Cortex of kidney (tissue), 1 donor: ENCODE measurements at places on chromosomes 1 and 21.

DNA sequence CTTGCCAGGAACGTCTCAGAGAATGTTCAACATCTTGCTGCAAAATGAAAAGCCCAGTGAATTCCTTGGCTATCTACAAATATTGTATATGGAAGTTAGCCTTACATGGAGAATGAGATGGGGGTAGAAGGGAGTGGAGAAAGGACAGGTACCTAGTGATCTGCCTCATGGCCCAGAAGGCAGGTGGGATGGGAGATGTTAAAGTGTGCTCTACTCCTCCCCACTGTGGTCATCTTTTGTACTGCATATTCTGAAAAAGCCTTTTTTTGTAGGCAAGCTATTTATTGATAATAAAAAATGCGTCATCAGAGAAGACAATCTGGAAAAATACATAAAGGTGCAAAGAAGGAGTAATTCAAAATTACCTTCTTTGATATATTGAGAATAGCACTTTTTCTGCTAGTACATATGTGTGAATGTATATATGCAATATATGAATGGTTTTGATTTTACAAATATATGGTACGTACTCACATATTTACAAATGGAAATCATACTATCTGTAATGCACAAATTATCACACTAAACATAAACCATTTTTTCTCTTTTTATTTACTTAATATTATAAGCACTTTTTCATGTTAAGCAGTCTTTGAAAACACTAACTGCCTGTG is 19.1 kb upstream of the SLC5A9 start:
- no peak for DNase-seq

GRCh38 chr1:212285685-212286555 is 710 bp downstream of the PPP2R5A start:
- DNase-seq, result no peak

DNA sequence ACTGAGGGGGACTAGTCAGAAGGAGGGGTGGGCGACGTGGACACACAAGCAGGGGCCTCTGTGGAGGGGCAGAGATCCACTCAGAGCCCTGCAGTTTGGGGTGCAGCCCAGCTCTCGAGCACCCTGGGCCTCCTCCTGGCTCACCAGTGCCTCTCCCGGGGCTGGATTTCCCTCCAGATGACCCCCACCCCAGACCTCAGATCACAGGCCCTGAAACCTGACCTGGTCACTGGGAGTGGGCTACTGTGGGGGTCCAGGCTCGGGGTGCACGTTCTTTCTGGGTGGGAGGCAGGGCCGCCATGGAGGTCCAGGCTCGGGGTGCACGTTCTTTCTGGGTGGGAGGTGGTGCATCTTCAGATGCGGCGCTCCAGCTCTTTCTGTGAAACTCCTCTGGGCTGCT is 10.3 kb upstream of the LHX4 start:
- no peak for DNase-seq

GRCh38 chr1:20590306-20590777 is 1.4 kb downstream of the CDA start:
- no peak for DNase-seq

DNA sequence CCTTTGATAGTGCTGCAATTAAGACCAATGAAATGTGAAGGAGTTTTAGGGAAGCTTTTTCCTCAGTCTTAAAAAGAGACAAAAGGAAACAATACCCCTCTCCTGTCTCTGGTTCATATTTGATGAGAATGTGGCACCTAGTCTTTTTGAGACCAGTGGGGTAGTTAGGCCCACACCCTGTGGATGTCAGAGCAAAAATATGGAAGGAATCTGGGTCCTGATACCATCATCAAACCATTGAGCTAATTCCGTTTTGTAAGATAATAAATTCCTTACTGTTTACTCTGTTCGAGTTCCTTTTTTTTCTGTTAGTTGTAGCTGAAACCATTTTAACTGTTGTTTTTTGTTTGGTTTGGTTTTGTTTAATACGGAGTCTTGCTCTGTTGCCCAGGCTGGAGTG is 33.3 kb downstream of the PTPRC start:
- no peak for DNase-seq

DNA sequence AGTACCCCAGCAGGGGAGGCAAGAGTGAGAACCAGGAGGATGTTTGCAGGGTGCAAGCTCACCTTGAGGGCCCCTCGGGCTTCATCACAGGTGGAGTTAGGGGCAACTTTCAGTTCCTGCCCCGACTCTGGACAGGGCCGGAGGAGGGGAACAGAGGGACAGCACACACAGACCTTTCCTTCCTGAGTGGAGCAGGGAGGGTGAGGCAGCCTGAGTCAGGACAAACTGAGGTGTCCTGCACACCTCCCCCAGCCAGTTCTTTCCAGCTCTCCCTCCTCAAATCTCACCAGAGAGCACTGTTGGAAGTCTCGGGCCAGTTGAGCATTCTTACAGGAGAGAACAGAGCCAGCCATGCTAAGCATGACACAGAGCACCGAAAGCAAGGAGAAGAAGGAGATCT is 1.5 kb downstream of the ENTREP3 start:
- no peak for DNase-seq

DNA sequence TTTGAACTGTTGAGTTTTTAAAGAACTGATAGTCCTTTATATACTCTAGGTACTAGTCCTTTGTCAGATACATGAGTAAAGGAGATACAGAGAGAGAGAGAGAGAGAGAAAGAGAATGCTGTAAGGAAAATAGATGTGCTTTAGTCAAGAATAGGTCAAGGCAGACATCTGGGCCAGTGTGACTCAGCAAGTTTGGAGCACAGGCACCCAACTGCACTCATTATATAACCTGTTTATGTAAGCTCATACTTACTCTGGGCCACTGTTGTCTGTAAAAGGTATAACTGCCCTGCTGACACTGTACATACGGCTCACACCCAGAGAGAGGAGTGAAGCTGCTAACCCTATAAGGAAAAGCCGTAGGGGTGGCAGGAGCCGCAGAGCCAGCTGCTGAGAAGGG is 32.2 kb upstream of the AKT3 start:
- no peak for DNase-seq

- no peak for DNase-seq
These were observed 4.8 kb upstream of the TLR5 start for GRCh38 chr1:223147873-223148272.

DNA sequence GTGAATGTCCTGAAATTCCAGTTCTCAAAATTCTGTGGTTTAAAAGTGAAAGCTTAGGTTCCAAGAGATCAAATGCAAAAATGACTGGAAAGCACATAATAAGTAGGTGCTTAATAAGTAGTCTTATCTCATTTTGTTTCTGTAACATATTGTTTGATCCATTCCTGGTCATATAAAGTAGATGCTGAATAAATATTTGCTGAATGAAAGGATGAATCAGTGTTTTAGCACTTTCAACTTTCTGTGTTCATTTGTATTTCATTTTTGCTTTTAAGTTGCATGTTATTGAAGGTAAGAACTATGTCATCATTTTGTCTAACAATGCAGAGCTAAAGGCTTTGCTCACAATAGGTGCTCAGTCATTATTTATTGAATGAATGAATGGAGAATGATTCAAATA is 6.3 kb downstream of the MAST2 start:
- no peak for DNase-seq

DNA sequence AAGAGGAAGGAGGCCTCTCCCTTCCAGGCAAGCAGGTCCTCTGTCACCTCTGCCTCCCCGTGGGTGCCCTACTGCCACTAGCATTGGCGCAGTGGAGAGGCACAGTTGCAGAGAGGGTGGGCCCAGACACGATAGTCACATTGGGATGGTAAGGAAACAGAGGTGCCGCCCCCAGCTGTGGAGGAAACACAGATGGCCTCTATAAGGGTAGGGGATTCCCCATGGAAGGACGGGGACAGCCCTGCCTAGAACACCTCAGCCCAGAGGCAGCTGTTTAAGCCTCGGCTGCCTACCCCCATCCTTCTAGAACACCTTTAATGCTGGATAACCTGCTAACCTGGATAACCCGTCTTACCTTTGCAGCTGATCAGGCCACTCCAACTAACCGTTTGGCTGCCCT is 65.7 kb upstream of the CNTN2 start:
- DNase-seq, result no peak

GRCh38 chr1:117681901-117682250 is 76.0 kb downstream of the TENT5C start:
- no peak for DNase-seq

DNA sequence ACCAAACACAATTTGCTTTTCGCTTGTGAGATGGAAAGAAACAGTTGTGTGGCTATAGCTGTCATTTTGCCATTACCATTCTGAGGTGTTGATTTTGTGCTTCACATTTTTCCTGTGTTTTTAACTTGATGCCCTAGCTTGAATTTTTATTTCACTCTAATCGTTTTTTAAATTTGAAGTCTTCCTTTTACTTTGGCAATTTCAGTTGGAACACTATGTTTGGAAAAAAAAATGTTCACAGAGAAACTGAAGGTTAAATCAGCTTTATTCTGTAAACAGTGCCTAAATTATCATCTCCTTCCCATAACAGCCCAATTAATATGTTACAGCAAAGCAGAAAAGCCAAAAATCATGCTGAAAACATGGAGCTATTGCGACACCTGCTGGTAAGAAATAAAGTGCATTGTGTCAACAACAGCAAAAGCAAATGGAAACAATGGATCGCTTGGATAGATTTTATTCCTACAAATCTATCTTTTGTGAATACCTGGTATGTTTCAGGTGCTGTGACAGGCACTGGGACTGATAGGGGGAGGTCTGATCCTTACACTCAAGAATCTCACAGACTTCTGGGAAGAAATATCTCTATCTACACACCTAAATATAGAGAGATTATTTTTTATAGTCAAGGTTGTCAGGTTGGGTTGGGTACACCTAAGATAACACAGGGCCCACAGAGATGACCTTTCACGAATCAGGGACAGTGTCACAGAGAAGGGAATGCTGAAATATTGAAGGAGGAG is 16.2 kb upstream of the ERICH3 start:
- DNase-seq, result no peak

- no peak for DNase-seq
These were observed 61.9 kb downstream of the LAMC2 start for GRCh38 chr1:183247931-183248330.

- DNase-seq, result no peak
These were observed 981 bp upstream of the KIAA1614 start for GRCh38 chr1:180911640-180912191.

- DNase-seq, result no peak
These were observed 120.7 kb downstream of the NFIA start for GRCh38 chr1:61202854-61203598.

GRCh38 chr21:35266546-35266945 is 217.4 kb upstream of the RUNX1 start:
- no peak for DNase-seq
